ENCODE measurements at places on chromosomes 12 and 14.

DNA sequence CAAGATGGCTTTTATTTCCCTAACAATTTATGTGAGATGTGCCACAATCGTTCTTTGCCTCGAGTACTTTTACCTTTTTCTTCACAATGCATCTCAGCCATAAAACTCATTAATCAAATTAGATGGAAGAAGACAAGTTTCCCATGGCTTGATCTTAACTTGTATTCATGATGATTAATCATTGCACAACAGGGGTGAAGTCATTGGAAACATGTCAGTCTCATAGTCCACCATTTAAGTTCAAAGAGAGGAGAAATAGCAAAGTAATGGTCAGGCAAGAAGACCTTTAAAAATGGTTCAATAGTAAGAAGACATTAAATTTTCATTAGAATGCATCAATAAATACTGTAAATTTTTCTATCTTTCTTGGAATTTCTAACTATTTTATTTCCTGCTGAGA, 136.3 kb downstream of the FOXG1 start:
- DNase-seq = no peak

DNA sequence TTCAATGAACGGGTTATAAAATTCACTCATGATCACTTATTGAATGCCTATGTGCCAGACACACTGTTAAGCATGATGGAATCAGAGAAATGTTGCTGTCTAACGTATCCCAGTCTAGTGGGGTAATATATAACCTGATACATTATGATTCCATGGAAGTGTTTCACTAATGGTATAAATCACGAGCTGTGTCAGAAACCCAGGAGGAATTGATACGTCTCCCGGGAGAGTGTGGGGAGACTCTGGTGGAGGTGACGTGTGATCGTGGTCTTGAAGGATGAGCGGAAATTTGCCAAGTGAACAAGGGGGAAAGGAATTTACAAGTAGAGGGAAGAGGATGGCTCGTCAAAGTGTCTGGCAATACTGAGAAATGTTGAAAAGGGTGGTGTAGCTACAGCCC, 26.5 kb downstream of the MANSC1 start:
- DNase-seq = no peak

DNA sequence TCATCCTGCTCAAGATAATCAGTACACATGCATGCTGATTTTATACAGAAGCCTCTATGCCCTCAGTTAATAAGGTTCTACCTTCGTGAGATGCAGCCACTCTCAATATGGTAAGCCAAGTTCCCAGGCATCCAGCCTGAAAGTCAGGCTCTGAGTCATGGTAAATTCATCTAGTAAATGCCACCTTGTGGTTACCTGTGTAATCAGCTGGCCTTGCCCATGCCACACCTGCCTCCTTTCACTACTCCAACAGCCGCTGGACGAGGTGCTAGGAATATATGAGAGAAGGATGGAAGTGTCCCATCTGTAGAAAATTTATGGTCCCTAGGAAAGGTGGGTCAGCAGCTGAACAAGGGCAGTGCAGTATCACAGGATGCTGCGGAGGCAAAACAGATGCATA, 207.3 kb downstream of the SSPN start:
- DNase-seq = peak; percentile 40

DNA sequence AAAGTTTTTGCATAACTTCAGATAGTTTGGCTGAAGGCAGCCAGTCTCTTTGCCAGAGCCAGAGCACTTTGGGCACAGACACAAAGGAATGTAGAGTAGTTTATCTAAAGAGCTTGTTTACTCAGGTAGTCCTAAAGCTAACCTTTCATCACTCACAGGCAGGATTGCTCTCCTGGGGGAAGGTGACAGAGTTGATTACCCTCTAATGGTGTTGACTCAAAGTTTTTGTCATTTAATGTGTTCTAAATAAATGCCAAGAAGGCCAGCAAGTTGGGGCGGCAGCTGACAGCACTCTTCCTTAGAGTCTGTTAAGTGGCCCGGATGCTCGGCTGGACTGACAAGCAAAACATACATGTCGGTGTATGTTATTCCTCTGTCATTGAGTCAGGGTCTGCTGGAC, 9.3 kb upstream of the TAS2R46 start:
- DNase-seq = no peak

DNA sequence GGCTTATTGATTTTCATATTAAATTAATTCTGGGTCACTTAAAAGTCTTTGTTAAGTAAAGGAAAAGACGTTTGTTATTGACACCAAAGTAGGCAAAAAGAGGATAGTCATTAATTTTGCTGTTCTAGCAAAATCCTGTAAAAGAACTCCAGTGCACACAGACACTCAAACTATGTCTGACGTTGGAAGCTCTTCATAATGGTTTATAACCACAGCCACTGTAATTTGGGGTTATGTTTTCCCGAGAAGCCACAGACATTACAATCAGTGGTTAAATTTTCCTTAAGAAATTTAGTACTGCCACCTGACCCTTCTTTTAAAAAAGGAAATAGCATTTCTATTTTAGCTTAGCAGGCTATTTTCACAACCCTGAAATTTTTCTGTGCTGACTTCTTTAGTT, 267.5 kb downstream of the CCDC91 start:
- DNase-seq = no peak

Data from NCI-H526 (cell line).